ENCODE measurements at places on chromosomes 4 and X.
A peak's percentile ranks its signal among the peaks of the same experiment; 100 is the strongest.

GRCh38 chrX:71913156-71913950, 2.7 kb downstream of the NHSL2 start:
- DNase-seq = no peak

DNA sequence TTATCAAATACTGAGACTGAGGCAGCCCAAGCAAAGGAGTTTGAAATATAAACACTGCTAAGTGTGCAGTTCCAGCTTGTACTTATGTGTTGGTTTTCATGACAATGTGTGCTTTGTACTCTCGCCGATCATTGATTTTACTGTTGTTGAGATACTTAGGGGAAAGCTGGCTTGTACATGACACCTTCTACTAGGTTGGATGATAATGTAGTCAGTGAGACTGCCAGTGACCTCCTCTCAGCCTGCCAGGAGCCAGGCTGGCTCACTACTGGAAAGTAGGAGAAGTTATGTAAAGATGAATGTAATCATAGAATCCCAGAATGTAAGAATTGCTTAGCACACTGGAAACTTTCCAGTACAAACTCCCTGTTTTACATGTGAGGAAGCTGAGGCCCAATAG, 132.0 kb downstream of the AFF2 start:
- DNase-seq = no peak

DNA sequence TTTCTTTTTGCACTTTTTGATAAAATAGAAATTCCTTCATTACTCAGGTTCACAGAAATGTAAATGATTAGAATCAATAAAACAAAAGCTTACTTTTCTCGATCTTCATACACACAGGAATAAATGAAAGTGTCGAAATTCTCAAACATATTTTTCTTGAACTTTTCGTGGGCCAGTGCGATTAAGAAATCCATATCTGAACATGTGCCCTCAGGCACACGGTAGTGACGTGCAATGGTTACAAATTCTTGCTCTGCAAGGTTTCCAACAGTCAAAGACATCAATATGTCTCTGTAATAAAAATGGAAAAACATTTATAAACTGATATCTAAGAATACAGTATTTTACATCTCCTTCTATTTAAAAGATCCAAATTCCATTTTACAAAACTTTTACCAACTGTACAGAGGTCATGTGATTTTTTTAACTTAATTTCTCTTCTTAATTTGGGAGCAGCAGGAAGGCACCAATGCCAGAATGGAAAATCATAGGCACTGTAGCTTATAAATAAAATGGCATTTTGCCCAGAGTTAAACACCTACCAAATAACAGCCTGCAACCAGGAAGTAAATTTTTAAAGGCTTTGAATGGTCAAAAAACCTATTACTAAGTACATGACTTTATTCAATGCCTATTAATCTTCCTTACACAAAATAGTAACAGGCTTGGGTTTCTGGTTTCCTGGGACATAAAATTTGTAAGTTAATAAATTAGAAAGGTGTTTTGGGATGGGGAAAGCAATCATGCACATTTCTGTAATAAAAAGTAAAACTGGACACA, 165.0 kb downstream of the EFHC2 start:
- DNase-seq = peak; percentile 1

- no peak for DNase-seq
Measured at GRCh38 chr4:5708449-5709206, at the start of gene EVC2. Gene EVC2 (minus strand): TSS chr4:5708559. CDS start chr4:5708513, 46 bp downstream.

GRCh38 chr4:152197211-152197610, 338.7 kb downstream of the FBXW7 start:
- DNase-seq = no peak
